ENCODE measurements at places on chromosomes 3 and 15. TPM values are rescaled to one million over a fixed set of nuclear protein-coding genes. Genes with fewer than 3 reads are reported as not detected.

- DNase-seq, result no peak
These were observed 49.6 kb downstream of the SHQ1 start for GRCh38 chr3:72798552-72799195.

DNA sequence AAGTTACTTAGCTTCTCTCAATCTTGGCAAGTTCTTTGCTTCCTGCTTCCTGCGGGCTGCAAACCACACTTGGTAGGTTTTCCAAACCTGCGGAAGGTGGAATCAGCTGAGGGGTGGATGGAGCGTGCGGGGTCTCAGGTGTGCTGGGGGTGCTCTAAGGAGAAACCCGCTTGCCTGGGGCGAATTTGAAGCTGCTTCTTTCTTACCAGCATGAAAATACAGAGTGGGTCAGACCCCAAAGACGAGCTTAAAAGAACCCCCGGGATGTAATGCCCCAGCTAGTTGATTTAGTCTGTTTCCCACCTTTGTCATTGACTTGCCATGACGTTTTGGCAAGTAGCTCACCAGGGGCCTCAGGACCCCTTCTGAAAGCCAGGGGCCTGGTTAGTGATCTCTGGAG, 28.8 kb upstream of the CORO2B start:
- DNase-seq, result no peak

Gene MEIS2
- 9.1 TPM for total RNA-seq

DNA sequence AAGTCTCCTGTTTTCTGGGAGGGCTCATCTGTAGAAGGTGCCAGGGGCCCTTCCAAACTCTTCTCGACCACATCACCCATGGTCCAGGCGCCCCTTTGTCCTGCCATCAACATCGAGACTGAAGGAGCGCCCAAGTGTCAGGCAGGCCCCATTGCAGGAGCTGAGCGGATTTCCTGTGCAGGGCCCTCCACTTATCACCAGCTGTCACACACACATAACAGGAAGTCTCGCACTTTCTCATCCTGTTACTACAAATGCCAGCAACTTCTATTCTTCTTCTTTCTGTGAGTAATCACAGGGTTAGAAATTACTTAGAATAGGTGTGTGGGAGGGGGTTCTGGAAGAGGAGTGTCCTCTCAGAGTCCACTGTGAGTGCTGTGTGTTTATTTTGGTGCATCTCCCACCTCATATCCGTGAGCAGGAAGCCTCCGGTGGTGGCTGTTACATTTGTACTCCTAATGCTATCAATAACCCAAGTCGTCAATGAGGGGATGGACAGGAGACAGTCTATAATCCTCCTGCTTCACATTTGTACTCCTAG, at the start of gene KLHL6:
TSS of gene KLHL6 (minus strand) at position 166 of the 541 bp plus-strand sequence. CDS start at position 113, 53 bp downstream.
- no peak for DNase-seq

DNA sequence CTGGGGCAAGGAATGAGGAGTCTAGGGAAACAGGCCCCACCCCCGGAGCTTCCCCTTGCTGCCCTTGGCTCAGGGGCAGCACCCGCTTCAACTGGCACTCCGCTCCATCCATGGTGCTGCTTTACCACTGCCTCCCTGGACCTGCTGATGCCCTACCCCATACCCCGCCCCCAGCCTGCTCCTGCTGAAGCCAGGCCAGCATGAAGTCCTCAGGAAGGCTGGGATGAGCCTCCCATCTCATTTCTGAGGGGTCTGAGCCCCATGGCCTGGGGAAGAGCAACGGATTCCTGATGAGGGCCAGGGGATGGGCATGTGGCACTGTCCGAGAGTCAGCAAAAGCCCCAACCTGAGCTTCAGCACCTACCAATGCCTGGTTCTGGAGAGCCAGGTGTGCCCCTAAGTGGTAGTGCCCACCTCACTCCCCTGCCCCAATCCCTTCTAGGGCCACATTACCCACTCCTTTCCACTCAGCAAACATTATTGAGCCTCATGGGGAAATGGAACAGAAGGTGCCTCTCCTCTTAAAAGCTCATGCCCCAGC, 21.0 kb downstream of the SEC61A1 start:
- DNase-seq, result no peak

Measured in epithelial cell of proximal tubule (primary cell).